Activated T-cell treated with anti-CD3 and anti-CD28 coated beads, Interleukin-2, amount 50 U/mL, for 4 hours (primary cell): ENCODE measurements at places on chromosomes 1 and 21. TPM values are rescaled to one million over a fixed set of nuclear protein-coding genes. Genes with fewer than 3 reads are reported as not detected.

Gene CELA3A
- 4.0 TPM for total RNA-seq

GRCh38 chr1:17023102-17023501 is 11.4 kb upstream of the ATP13A2 start:
- DNase-seq: no peak

DNA sequence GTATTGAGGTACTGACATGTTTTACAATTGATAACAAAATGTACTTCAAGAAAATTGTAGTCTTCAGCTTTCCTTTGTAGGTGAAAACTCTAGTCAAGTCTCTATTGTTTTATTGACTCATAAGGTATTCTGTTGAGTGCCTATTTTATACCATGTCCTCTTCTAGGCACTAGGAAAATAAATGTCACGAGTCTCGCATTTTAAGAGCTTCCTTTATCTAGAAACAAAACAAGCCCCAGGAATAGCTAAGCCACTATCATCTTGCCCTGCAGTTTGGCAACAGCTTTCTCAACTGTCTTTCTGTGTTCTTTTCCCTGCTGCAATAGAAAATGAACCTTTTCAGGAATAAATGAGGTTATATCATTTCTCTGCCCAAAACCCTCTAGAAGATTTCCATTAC is 288.5 kb upstream of the NEGR1 start:
- no peak for DNase-seq

DNA sequence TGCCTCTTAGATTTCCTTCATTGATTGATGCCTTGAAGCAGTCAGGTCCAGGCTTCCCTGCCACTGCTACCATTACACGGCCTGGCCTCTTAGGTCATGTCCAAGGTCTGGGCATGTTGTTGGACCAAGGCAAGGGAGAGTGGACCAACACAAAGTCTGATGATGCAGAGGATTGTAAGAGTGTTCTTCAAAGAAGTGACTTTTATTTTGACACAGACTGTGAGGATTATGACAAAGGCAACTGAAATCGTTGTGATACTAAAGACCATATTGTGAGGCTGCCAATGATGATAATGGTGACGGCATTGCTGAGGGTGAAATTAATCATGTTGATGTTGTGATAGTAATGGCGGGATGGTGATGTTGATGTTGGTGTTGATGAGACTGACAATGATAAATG is 149.5 kb downstream of the GRIK3 start:
- no peak for DNase-seq

GRCh38 chr1:234760303-234760723 is 150.3 kb upstream of the IRF2BP2 start:
- DNase-seq: no peak

- DNase-seq: no peak
These were observed 696 bp downstream of the EBNA1BP2 start for GRCh38 chr1:43171312-43171875.

GRCh38 chr1:219798283-219799030 is 129.9 kb downstream of the SLC30A10 start:
- DNase-seq: no peak

DNA sequence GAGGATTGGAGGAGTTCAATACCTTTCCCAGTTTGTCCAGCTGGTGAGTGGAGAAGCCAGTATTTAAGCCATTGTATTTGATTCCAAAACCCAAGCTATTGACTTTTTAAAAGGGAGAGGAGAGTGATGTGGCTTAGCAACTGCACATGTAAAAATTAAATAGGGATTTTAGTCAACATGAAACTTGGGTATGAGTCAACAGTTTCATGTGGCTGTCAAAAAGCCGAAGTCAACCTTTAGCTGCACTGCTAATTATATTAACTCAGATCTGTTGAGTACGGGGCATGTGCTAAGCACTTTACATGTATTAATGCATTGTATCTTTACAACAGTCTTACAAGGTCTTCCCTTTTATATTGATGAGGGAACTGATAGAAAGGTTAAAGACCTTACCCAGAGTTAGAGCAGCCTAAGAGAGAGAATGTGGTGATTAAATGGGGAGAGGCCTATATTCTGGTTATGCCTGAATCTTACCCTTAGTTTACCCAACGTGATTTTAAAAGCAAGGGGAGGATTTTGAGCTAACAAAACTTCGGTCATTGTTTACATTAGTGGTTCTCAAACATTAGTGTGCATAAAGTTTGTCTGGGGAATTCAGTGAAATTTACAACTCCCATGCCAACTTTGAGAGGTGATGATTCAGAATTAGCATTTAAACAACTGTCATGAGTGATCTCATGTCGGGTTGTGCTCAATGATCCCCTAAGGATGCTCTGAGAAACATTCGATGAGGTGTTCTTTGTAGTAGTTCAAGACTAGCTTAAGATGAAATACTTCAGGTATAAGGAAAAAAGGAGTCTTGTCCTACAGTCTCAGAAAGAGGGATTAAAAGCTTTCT is 6.9 kb upstream of the SLC35F3 start:
- no peak for DNase-seq

- DNase-seq: no peak
These were observed 236.2 kb downstream of the NFIA start for GRCh38 chr1:61318319-61319125.

DNA sequence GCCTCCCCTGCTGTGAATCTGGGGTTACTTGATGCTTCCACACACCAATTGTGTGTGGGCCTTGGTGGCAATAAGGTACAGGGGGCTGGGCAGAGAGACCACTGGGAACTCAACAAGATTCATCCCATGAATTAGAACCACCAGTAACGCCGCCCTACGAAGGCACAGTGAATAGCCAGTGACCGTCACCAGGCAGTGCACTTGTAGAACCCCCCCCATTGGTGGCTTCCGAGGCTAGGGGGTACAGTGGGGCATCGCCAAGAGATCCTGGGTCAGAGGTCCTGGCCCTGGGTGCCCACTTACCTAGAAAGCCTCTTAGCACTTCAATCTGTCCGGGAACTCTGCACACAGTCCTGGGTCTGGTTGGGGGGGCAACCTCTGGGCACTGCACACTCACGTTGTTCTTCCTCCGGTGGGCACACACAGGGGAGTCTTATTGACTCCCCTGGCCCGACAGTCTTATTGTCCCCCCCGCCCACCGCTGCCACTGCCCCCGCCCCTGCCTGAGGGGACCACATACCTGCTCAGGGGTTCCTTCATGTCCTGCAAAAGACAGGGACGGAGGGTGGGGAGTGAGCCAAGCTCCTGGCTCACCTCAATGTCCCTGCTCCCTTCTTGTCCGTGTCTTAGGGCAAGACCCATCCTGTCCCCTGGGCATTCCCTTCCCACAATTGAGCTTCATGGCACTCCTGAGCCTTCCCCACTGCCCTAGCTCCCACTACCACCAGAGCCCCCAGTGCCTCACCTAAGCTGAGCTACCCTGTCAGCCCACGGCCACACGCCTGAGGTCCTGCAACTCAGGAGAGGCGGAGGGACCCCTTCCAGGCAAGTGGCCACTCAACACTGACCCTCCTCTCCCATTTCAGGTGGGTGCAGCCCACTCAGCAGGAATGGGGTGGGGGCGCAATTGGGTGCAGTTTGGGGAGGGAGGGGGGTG is 2.5 kb upstream of the TRIM11 start:
- no peak for DNase-seq

DNA sequence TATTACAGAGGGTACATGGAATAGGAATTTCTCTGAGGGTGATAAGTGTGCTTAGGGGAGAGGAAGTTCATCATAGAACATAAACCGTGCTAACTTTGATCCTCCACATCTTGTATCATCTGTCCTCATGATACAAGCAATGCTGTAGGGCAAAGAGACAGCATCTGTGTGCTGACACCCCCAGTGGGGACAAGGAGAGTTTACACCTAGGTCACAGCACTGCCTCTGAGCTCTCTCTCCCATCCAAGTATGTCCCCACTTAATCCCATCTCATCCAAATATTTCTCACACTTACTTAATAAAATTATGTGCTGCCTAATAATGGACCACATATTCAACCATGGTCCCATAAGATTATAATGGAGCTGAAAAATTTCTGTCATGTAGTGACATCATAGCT is 4.3 kb upstream of the TEDDM1 start:
- DNase-seq: no peak

Gene PBXIP1
- 7.7 TPM for total RNA-seq

- no peak for DNase-seq
These were observed 20.7 kb downstream of the TDRD5 start for GRCh38 chr1:179612361-179612760.

DNA sequence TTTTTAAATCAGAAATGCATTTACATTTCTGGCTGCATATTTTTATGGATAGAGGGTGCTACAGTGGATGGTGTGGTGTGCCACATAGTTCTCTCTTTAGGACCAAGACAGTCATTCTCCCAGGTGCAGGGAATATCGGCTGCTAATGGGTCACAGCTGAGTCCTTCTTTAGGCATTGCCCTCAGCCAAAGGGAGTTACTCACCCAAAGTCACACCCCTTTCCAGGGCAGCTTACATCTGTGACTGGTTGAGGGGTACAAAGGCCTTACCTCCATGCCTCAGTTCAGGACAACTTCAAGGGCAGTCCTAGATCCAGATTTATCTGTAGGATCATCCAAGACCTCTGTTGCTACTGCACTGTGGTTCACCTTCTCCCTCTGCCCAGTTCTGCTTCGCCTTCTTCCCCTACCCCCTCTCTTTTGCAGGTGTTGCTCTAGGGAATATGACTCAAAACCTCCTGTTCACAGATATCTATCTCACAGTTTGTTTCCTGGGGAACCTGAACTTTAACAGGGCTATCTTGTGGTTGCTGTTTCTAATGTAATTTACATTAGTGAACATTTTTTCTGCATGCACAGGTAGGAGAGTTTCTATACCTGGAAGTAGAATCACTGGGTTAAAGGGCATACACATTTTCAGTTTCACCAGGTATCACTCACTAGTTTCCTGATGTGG is 413.9 kb downstream of the RPS6KC1 start:
- DNase-seq: no peak

- peak; percentile 39 for DNase-seq
These were observed 18.6 kb downstream of the AZIN2 start for GRCh38 chr1:33099290-33100118.

Gene LCE3E
- total RNA-seq: not detected

Gene KPRP
- not detected for total RNA-seq

DNA sequence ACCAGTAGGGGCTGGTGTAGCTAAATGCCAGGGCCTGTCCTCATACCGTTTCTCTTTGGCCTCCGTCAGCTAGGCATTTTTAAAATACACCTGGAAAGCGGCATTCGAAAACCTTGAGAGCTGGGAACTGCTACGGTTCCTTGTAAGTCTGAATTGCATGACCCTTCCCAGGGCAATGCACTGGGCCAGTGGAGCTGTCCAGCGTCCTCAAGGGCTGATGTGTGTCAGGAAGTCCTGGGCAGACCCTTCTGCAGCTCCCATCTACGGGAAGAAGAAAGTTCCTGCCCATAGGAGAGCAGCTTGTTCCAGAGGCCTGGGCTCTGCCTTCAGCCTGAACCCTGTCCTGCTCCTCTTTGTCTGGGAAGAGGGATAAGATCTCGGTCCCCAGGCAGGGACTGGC is 34.1 kb downstream of the UBASH3A start:
- no peak for DNase-seq

Gene CYP4B1
- total RNA-seq: 0.20 TPM
